ENCODE measurements at places on chromosomes 2 and 18.

- no peak for DNase-seq
Observed at GRCh38 chr2:6721395-6721794, 144.3 kb downstream of the CMPK2 start.

GRCh38 chr2:42556315-42556890 lies 12.0 kb upstream of the MTA3 start:
- no peak for DNase-seq

DNA sequence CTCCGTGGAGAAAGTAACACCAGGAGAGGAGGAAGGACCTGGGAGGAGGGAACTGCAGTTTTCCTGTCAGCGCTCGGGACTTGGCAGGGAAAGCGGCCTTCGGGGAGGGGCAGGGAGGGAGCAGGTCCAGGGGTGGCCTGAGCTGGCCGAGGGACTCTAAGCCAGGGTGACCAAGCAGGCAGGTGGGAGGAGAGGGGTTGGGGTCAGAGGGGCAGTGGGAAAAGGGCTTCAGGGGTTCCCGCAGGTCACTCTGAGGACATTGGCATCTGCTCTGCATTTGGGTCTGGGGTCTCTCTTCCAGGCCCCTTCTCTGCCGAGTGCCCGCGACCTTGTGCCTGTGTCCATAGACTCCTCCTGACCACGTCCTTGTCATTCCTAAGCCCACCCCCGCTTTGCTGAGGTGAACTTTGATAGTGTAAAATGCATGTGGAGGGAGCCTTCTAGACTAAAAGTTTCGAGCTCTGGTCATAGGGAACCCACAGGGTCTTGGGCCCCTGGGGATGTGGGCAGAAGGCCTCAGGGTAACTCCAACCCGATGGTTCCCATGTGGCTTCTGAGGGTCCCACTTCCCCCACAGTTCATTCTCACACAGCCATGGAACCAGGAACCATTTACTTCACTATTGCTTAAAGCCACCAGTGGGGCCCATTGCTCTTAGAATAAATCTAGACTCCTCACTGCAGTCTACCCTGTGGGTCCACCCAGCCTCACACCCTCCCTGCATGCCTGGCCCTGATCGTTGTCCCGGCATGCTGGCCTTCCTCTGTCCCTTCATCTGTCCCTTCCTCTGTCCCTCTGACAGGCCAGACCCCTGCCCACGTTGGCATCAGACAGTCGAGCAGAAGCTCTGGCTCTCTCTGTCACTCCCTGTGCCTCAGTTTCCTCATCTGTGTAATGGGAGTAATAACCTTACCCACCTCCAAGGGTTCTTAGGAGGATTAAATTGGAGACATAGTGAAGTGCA lies 229.2 kb downstream of the SEPTIN10 start:
- no peak for DNase-seq

DNA sequence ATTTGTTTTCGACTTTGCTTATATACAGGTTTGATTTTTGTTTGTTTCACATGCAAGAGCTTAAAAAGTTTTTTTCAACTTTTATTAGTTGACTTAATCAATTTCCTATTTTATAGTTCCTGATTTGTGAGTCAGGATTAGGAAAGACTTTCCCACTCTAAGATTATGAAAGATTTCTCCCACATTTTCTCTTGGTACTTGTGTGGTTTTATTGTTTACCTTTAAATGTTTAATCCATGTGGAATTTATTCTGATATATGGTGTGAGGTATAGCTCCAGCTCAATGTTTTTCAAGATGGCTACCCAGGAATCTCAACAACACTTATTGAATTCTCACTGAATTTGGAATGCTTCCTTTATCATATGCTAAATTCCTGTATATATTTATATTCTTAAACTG lies 117.8 kb upstream of the LGALSL start:
- DNase-seq: no peak

DNA sequence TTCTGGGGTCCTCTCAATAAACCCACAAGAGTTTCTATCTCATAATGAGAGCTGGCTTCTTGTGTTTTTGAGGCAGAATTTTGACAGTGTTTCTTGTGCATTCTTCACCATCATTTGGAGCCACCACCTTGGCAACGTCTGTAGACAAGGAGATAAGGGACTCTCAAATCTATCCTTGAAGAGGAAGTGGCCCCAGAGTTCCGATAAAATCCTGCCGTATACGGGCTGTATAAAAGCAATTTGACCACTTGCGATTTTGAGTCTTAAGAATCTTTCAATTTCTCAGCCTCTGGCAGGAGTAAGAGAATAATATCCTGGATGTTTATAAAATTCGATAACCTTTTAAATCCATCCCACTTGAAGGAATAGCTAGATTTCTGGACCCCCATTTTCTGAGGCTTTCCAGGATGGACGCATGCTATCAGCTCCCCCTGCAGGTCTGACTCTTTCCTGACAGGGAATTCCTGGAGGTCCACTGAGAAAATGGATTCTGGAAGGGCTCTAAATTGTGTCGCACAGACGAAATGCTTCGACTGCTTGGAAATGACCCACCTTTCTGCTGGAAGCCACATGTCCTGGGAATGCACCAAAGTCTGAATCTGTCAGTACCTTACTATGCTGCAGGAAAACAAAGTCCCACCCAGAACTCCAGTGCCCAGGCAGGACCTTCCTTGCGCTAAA lies 54.1 kb downstream of the E2F6 start:
- DNase-seq: peak; percentile 47

GRCh38 chr2:234521536-234521935 lies 24.7 kb upstream of the ARL4C start:
- DNase-seq: no peak

GRCh38 chr2:69089998-69090397 lies 77.0 kb downstream of the ANTXR1 start:
- DNase-seq: no peak

- peak; percentile 58 for DNase-seq
Observed at GRCh38 chr2:192546565-192546964, 351.8 kb upstream of the TMEFF2 start.

DNA sequence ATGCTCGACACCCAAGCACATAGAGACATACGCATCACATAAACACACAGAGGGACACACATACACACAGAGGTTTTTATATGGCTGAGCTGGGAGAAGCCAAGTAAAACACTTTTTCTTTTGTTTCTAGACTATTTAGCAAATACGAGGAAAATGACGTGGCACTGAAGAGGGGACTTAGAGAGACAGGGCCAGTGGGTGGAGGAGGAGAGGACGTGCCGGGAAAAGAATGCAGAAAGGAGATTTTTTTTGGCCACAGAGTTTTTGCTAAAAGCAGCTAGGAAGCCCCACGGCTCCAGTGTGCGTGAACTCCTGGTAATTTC lies 168.5 kb upstream of the KLF7 start:
- DNase-seq: no peak
